Activated CD8-positive, alpha-beta memory T cell treated with anti-CD3 and anti-CD28 coated beads for 24 hours (primary cell): ENCODE measurements at places on chromosomes 13 and 19.

- no peak for DNase-seq
These were observed 18.2 kb upstream of the AMER2 start for GRCh38 chr13:25190256-25190655.

DNA sequence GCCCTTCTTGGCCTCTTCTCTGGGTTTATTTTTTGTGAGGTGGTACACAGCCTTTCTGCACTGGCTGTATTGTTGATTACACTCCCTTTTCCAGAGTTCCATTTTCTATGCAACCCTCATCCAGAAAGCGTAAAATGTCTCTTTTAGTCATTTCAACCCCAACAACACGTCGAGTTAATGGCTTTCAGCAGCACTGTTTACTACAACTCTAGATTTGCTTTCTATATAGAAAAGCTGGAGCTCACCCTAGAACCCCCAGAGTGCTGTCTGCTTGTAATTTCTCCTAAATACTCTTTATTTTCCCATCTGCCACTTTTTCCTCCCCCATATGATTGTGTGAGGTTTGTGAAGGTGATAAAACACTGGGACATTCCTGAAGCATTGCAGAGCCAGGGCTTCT lies 148.9 kb upstream of the TMTC4 start:
- no peak for DNase-seq

DNA sequence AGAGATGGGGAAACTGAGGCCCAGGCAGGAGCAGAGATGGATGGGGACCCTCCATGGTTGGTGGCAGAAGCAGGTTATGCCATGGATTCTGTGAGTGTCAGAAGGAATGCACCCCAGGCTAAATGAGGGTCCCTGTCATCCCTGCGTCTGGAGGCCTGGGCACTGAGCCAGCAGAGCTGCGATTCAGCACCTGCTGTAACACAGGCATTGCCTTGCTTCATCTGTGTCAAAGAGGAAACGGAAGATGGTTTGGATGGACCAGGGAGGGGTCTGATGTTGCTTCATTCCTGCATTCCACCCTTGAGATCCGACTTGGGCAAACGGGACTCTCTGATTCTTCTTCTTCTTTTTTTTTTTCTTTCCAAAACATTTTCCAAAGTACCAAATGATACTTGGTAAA lies 1.2 kb downstream of the C5AR1 start:
- no peak for DNase-seq

DNA sequence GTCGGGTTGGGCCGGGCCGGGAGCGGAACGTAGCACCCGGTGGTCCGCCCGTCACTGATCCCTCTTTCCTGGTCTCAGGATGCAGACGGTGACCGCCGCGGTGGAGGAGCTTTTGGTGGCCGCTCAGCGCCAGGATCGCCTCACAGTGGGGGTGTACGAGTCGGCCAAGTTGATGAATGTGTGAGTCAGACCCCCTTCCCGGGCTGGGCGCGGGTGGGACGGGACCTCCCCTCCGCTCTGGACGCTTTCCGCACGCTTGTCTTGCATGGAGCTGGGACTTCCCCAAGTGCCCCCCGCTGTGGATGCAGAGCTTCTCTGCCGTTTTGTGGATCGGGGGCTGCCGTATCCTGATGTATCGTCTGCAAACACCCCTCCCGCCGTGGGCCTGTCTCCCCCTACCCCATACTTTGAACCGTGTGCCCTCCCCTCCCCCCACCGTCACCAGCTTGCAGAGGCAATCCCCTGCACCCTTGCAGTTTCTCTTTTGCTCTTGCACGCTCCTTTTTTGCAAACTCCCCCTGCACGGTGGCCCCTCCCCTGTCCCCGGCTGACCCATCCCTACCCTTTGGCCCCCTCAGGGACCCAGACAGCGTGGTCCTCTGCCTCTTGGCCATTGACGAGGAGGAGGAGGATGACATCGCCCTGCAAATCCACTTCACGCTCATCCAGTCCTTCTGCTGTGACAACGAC lies 669 bp downstream of the GADD45B start:
- peak; percentile 91 for DNase-seq

DNA sequence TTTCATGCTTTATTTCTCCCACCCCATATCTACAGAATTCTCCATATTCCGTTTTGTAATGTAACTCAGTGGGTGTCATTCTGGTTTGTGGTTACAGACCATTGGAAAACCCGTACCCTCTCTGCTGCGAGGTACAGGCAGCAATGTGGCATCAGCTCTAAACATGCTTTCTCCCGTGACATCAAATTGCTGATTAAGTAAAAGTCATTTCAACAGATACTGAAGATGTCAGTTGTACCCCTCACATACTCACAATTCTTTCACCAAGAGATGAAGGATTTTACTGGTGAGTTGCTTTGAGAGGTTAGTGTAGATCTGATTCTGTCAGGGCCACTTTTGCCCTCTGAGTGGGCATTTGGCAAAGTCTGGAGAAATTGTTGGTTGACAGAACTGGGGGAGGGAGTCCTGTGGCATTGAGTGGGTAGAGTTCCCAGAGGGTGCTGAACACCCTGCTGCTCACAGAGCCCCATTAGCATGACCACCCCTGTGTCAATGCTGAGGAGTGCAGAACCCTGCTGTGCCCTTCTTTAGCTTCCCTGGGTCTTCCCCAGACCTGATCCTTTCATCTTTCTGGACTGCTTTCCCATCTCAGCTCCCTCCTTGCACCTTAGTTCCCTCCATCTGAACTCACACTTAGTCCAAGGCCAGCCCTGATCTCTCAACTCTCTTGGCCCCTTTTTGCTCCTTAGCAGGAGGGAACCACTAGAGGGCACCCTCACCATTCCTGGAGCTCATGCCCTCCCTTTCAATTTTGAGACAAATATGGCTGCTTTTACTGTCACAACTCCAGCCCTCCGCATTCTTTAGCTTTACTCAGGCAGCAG lies 39.9 kb upstream of the CEACAM8 start:
- peak; percentile 64 for DNase-seq

DNA sequence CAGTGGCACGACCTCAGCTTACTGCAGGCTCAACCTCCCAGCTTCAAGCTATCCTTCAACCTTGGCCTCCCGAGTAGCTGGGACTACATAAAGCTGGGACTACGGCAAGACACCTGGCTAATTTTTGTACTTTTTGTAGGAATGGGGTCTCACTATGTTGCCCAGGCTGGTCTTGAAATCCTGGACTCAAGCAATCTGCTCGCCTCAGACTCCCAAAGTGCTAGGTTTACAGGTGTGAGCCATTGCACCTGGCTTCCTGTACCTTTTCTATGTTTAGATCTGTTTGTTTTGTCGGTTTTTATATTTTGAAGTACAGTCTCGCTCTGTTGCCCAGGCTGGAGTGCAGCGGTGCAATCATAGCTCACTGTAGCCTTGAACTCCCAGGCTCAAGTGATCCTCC lies 17.5 kb upstream of the TICAM1 start:
- DNase-seq, result no peak

- DNase-seq, result no peak
These were observed 150.0 kb downstream of the DPF1 start for GRCh38 chr19:38073841-38074685.

- no peak for DNase-seq
These were observed 1351.3 kb downstream of the EFNB2 start for GRCh38 chr13:105184201-105184600.

- no peak for DNase-seq
These were observed 10.9 kb downstream of the CEACAM19 start for GRCh38 chr19:44681992-44682790.

DNA sequence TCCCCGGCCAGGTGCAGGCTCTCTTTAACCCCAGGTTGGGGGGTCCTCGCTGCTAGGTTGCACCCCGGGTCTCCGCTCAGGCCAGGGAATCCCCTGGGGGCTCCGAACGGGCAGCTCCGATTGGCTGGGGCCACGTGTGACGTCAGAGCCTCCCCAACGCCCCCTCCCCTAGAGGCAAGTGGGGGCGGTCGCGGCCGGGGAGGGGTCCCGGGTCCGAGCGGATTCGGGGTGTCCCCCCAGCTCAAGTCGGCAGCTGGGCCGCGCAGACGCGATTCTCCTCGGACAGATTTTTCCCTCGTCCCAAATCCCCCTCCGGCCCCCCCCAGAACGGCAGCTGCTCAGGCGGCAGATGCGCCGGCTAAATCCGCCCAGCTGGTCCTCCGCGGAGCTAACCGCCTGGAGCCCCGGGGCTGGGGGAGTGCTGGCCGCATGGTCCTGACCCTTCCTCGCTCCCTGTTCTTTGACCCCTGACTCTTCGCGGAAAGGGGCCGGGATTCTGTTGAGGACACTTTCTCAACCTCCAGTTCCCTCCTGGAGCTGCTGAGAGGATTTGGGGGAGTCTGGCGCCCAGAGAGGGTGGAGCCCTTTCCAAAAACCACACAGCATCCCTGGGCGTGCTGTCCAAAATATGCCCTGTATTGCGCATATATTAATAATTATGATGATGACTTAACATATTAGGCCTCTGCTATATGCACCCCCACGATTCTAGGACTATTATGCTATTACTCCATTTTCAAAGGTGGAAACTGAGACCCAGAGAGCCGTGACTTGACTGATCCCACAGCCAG lies 25.4 kb upstream of the SEMA6B start:
- no peak for DNase-seq

- no peak for DNase-seq
These were observed 146.0 kb upstream of the GPC6 start for GRCh38 chr13:93080587-93080986.

GRCh38 chr19:38683393-38684077 lies 36.1 kb downstream of the ACTN4 start:
- peak; percentile 65 for DNase-seq

DNA sequence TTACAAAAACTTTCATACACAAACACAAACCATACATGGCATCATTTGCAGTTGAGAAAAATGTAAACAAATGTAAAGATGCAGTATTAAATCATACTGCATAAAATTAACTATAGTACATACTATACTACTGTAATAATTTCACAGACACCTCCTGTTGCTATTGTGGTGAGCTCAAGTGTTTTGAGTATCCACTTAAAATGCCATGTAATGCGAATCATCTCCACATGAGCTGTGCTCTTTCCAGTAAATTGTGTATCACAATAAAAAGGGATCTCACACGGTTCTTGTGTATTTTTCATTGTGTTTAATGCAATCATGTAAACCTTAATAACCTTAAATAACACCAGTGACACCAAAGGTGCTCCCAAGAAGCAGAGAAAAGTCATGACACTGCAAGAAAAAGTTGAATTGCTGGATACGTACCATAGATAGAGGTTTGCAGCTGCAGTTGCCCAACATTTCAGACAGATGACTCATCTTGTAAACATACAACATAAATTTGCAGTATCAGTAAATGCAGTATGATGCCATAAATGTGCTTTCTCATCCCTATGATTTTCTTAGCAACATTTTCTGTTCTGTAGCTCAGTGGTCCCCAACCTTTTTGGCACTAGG lies 166.6 kb downstream of the RAP2A start:
- no peak for DNase-seq

DNA sequence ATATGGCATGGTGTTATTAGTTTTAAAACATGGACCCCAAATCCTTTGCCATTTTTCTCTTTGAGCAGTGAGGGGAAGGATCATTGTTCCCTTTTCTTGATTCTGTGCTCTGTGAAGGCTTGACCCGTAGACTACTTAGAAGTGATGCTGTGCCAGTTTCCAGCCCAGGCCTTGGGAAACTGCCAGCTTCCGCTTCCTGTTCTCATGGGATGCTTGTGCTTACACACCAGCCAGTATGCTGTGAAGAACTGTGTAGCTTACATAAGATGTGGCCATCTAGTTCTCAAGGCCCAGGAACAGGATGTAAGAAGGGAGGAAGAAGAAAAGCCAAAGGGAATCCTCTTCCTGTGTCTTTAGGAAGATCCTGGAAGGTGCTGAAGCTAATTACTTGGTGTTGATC lies 180.9 kb downstream of the PCCA start:
- no peak for DNase-seq

DNA sequence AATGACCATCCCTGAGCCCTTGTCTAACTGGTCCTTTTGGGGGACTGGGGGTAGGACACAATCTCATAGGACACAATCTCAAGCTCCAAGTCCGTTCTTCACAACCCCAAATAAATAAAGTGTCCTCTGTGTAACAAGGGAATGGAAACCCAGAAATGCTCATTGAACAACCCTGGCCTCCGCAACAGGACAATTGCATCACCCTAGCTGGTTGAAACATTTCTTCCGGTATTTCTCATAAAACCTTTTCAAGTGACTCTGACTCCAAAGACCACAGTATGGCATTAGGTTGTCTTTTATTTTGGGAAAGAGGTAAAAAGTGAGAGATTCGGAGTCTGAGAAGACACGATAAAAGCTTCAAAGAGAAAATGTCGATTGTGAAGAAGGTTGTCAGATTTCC lies 186.6 kb downstream of the ZNF536 start:
- no peak for DNase-seq

- DNase-seq, result no peak
These were observed 261.1 kb upstream of the RFC3 start for GRCh38 chr13:33556828-33557227.

- no peak for DNase-seq
These were observed 7.9 kb upstream of the RASA3 start for GRCh38 chr13:114140131-114140905.

GRCh38 chr13:43425234-43425633 lies 361.5 kb downstream of the ENOX1 start:
- DNase-seq, result no peak

- peak; percentile 85 for DNase-seq
These were observed 5.3 kb upstream of the CD79A start for GRCh38 chr19:41871573-41872383.

DNA sequence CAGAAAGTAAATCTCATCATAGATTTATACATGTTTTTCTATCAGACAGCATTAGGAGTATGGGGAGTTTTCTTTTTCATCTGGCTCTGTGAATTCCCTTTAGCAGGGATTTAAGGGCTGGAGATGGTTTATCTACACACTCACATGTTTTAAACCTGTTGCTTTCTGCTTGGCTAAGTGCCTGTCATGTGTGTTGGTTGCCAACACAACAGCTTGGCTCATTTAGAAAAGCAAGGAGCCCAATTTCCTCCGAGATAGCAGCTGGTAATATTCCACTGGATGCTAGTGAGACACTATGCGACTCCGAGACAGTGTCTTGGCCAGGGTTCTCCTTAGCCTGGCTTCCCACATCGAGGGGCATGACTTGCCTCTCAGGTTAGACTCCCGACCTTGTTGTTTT lies 83.3 kb downstream of the KLF5 start:
- no peak for DNase-seq

GRCh38 chr13:80782441-80782840 lies 441.5 kb upstream of the SPRY2 start:
- no peak for DNase-seq

DNA sequence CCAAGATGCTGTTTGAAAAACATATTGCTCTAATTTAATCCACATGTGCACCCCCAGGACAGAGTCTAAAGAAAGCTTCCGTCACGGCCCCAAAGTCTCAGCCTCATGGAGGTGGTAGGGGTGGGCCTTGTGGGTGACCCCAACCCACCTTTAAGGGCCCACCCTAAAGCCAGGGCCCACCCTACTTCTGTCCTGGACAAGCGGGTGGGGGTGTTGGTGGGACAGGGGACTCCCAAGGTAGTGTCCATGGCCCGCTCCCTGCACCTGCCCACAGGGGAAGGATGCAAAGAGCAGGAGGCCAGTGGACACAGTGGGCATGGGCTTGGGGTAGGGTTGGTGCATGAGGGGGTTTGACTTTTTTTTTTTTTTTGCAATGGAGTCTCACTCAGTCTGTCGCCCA lies 66.8 kb downstream of the KCTD15 start:
- no peak for DNase-seq

DNA sequence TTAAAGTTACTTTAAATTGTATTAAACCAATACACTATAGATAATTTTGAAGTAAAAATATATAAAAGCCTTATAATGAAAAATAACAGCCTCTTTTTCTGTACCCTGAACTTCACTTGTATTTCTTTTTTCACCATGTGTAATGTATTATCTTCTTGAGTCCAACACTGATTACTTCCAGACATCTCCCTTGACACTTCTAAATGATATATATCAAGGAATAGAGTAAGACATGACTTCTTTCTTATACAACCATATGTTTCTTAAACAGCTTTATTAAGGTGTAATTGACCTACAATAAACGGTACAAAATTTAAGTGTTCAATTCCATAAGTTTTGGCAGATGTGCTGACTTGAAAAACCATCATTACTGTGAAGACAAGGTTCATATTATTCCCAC lies 531.9 kb downstream of the OLFM4 start:
- no peak for DNase-seq
